ENCODE measurements at places on chromosomes 7 and 10.
A peak's percentile ranks its signal among the peaks of the same experiment; 100 is the strongest.

DNA sequence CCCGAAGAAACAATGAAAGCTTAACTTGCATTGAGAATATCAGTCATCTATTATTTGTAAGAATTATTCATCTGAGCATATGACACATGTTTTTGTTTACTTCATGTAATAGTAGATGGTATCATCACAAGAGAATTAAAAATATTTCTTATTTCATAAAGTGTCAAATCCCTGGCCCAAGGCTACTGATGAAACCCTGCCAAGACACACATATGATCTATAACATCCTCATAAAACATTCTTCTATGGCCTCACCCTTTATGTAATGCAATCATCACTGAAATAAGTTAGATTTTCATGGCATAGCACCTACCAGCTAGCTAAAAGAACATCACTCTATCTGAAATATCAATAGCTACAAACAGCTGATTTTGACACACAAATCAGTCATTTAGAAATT, 385.6 kb upstream of the PHF14 start:
- DNase-seq = no peak

GRCh38 chr7:134890246-134891240, 95.8 kb upstream of the AGBL3 start:
- DNase-seq = no peak

GRCh38 chr10:128813574-128813973, 653.5 kb upstream of the MGMT start:
- no peak for DNase-seq

DNA sequence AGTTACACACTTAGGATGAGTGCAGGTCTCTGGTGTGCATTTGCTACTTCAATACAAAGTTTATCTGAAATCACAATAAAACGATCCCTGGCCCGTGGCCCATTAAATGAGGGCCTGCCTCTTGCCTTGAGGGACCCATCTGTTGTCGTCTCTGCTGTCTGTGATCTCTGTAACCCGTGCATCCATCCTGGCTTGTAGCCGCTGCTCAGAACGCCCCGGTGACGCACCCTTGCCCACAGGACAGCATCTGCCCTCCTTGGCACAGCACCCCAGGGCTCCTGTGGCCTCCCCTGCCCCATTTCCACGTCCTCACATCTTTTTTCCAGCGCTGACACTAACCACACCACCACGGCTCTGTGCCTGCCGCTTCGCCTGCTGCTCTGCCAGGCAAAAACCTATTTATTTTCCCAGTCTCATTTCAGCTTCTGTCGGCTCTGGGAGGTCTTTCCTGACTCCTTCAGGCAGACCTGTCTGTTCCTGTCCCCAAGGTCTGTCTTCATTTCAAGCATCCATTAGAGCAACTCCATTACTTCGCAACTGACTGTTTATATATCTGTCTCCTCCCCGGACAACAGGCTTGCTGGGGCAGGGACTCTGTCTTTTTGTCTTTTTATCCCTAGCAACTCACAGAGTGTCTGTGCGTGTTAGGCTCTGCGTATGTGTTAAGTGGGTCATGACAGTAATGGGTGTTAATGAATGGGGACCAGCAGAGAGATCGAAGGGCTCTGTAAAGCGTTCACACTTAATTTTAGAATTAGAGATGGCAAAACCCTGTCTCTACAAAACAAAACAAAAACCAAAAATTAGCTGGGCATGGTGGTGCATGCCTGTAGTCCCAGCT, 16.4 kb downstream of the CARD11 start:
- no peak for DNase-seq

DNA sequence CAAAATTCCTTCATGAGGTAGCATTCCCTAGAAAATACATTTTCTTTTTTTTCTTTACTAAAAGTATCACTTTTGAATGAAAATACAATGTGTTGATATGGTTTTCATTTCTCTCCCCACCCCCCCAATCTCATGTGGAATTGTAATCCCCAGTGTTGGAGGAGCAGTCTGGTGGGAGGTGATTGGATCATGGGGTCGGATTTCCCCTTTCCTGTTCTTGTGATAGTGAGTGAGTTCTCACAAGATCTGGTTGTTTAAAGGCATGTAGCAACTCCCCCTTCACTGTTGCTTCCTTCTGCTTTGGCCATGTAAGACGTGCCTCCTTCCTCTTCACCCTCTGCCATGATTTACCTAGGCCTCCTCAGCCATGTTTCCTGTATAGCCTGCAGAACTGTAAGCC, 790.3 kb upstream of the KCND2 start:
- DNase-seq = no peak

DNA sequence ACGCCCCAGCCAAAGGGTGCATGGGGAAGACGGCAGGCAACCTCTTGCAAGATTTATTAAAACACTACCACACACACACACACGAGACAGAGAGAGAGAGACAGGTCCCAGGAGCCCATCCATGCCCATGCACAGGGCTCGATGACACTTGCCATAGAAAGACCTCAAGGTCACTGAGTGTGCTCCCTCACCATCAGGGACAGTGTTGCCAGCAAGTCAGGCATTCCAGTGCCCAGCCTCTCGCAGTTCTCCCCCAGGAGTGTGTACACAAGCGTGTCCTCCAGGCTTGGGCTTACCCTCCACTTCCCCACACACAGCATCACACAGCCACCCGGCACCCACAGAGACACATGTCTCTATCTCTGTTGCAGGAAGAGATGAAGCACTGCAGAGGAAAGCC, 46.8 kb upstream of the SLF2 start:
- no peak for DNase-seq

- no peak for DNase-seq
These were observed 17.6 kb downstream of the SLC35B4 start for GRCh38 chr7:134298902-134299683.

DNA sequence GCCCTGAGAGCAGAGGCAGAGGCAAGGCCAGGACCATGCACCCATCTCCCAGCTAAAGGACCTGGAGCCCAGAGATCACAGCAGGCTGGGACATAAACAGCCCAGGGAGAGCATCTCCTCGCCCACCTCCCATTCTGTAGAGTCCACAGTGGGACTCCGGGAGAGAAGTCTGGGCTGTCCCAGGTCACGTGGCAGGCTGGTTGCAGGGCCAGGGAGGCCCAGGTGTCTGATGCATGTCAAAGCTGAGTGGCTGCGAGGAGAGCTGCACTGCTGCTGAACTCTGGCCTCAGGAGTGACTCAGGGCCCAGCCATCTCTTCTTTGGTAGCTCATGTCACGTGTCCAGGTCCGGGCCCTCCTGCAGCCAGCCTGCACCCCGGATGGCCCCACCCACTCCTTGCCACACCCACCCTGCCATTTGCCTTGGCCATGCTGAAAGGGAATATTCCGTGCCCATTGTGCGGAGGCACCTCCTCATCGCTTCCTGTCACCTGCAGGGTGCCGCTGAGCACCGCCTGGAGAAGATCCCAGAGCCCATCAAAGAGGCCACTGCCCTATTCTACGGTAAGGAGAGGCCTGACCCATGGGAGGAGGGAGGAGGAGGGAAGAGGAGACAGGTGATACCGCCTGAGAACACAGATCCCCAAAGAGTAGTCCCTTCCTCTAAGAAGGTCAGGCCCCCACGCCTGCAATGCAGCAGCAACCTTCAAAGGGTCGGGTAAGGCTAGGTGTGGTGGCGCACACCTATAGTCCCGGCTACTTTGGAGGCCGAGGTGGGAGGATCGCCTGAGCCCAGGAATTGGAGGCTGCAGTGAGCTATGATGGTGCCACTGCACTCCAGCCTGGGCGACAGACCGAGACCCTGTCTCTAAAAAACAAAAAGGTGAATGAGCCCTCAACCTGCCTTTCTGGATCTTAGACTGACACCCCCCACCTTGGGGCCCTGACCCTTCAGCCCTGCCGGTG, 12.6 kb upstream of the SH2B2 start:
- DNase-seq = peak; percentile 30

- DNase-seq = no peak
These were observed 139.4 kb downstream of the KCNMA1 start for GRCh38 chr10:77498210-77498609.

DNA sequence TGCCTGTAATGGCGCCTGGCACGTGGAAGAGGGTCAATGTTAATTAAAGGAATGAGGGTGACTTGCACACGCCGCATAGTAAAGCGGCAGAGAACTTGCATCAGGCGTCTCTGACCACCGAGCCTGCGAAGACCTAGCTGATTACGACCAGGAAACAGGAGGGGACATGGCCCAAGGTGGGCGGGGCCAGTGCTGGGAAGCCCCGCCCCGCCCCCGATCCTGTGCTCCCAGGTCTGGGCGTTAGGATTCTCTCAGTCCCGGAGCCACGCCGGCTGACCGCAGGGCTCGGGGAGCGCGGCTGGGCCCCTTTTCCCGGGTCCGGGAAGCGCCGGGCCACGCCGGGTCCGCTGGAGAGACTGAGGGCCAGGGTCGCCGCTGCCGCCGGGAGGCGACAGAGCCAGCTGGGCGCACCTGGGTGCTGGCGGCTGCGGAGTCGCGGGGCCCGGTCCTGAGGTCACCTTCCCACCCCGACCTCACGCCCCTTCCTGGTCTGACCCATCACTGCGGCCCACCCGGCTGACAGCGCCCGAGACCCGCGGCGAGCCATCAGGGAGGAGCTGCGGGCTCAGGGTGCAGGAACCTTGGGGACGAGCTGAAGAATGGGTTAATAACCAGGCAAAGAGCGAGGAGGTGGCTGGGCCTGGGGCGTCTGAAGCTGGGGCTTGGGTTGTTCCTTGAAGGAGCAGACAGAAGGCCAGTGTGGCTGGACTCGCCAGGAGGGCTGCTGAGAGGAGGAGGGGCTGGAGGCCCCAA, 23.0 kb upstream of the GRID1 start:
- no peak for DNase-seq

- no peak for DNase-seq
These were observed 175.9 kb downstream of the BAMBI start for GRCh38 chr10:28853195-28853594.

DNA sequence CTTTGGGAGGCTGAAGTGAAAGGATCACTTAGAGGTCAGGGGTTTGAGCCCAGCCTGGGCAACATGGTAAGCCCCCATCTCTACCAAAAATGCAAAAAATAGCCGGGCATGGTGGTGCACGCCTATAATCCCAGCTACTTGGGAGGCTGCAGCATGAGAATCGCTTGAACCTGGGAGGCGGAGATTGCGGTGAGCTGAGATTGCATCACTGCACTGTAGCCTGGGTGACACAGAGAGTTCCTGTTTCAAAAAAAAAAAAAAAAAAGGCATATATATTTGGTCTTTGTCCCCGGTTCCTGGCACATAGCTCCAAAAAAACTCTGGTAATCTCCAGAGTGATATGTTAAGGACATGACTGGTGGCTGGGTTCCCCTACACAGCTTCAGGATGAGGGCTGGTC, 147.3 kb downstream of the SEC23IP start:
- no peak for DNase-seq

GRCh38 chr7:157630301-157630853, 293.6 kb downstream of the DNAJB6 start:
- no peak for DNase-seq

DNA sequence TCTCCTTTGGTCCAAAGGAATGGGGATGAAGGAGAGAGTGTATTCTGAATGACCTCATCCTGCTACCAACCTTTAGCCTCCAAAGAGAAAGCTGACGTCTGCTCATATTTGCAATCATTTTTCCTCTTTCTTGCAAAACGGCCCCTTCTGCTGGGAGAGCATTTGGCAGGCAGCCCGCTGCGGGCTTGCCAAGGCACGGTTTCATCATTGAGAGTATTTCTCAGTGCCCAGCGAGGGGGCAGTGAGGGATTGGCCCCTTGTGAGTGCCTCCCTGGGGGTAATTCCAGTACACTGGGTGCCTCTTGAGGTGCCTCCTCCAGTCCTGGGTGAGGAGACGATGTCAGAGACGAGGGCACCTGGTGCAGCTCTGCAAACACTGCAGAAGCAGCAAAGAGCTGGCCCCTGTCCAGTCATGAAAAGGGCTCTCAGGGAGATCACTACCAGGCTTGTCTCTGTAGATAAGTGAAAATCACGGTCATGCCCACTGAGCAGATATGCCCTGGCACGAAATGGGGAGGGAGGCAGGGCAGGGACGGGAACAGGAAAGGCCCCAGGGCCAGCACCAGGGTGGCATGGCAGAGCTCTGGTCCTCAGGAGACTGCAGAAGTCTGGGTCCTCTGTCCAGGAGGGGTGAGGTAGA, 48.7 kb upstream of the SHH start:
- DNase-seq = no peak

DNA sequence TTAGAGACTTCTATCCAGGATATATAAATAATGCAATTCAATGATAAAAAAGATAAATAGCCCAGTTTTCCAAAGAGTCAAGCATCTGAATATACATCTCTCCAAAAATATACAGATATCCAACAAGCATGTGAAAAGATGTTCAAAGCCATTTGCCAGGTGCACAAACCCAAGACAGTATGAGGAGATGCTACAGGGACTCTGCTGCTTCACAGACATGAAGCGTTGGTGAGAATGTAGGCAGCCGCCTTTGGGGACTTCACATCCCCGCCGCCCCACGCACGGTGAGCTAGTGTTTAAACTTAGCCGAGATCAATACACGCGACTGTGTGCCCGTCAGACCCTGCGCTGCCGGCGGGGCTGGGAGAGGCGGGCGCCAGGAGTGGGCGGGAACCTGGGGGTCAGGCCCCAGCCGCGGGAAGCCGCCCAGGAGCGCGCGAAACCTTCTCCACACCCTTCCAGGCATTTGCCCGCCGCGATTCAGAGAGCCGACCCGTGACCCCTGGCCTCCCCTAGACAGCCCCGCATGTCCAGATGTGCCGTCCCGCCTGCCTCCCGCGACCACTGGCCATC, 927 bp upstream of the ALOX5 start:
- DNase-seq = no peak

DNA sequence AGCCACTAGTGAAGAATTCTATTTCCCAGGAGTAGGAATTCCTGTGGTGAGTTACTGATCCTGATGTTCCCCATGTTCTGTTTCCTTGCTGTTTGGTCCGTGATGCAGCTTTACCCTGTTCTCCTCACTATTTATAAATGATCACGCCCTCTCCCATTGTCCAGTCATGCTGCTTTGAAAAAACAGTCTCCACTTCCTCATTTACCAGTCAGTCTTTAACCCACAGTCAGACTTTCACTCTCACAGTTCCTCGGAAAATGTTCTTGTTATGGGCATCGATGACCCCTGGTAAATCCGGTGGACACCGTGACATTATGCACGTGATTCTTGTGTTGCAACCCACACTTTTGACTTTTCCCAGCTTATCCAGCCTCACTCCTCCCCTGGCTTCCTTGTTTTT, 14.4 kb downstream of the SCIN start:
- DNase-seq = no peak

GRCh38 chr7:53743697-53744402, 708.4 kb downstream of the POM121L12 start:
- DNase-seq = no peak

DNA sequence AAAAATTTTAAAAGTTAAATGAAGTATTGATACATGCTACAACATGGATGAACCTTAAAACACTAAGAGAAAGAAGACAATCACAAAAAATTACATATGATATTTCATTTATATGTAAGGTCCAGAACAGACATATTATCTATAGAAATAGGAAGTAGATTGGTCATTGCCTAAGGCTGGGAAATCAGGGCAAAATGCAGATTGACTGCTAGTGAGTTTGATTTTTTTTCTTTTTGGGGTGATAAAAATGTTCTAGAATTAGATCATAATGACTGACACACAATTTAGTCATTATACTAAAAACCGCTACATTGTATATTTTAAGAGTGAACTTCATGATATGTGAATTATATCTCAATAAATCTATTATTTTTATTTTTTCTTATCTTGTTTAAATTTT, 88.3 kb downstream of the CPEB3 start:
- DNase-seq = no peak
